ENCODE measurements at places on chromosomes 16 and 17.

- DNase-seq: no peak
These were observed at the start of gene NOTUM for GRCh38 chr17:81961087-81961511. NOTUM (minus strand) TSS chr17:81961187; CDS start chr17:81960909, 278 bp downstream.

DNA sequence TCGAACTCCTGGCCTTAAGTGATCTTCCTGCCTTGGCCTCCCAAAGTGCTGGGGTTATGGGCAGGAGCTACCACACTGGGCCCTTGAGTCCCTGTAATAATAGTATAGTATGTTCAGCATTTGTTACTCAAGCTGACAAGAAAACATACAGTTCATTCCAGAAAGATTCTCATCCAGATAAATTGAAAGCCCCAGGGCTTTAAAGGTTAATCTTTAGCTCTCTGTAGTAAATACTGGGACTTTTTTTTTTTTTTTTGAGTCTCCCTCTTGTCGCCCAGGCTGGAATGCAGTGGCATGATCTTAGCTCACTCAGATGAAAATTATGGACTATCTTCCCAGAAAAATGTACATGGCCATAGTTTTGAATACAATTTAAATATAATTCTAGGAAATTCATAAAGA lies 11.0 kb downstream of the BRCA1 start:
- no peak for DNase-seq

GRCh38 chr16:87108941-87109340 lies 208.3 kb downstream of the C16orf95 start:
- DNase-seq: no peak

- no peak for DNase-seq
These were observed 717.2 kb downstream of the WWOX start for GRCh38 chr16:78816499-78817195.

GRCh38 chr17:51700011-51700760 lies 439.8 kb downstream of the UTP18 start:
- no peak for DNase-seq

GRCh38 chr16:23279721-23280153 lies 22.4 kb upstream of the SCNN1B start:
- DNase-seq: no peak

DNA sequence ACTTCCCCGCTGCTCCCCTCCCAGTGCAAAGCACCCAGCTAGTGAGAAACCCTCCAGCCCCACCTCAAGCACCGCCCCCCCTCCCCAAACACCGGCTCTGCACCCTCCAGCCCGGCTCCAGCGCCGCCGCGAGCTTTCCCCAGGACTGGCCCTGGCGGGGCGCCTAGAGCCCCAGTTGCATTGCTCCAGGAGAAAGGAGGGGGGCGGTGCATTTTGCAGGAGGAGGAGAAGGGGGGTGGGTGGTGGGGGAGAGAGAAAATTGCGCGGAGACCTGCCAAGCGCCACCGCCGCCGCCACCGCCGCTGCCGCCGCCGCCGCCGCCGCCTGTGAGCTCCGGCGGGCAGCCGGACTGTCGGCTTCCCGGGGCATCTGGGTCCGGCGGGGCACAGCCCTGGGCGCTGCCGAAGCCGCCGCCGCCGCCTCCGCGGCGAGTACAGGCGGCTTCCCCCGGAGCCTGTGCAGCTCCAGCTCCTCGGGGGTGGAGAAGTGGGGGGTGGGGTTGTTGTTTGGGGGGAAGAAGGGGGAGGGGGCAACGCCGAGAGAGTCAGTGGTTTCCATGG lies 333 bp upstream of the NOG start:
- peak; percentile 30 for DNase-seq

GRCh38 chr17:76353004-76353598 lies 615 bp downstream of the PRPSAP1 start:
- DNase-seq: peak; percentile 53

- no peak for DNase-seq
These were observed 260.6 kb downstream of the ABCC12 start for GRCh38 chr16:47895146-47895545.

DNA sequence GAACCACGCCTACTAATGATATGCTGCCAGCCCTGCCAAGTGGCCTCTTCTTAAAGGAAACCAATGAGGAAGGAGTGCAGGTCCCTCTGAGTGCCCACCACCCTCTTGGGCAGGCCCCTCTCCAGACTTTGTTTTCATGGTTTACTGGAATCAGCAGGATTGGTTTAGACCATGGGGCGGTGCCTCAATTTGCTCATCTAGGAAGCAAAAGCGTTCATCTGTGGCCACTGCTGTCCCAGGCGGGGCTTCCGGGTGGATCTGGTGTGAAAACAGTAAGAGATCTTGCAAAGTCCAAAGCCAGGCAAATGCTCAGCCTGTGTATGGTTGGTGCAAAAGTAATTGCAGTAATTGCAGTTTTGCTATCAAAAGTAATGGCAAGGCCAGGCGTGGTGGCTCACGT lies 71.3 kb downstream of the AMFR start:
- DNase-seq: no peak

- no peak for DNase-seq
These were observed 30.5 kb downstream of the PTRH2 start for GRCh38 chr17:59676716-59677115.

GRCh38 chr17:55717898-55718735 lies 4.5 kb downstream of the TMEM100 start:
- no peak for DNase-seq

- no peak for DNase-seq
These were observed 10.0 kb downstream of the TIGD7 start for GRCh38 chr16:3295209-3295608.

DNA sequence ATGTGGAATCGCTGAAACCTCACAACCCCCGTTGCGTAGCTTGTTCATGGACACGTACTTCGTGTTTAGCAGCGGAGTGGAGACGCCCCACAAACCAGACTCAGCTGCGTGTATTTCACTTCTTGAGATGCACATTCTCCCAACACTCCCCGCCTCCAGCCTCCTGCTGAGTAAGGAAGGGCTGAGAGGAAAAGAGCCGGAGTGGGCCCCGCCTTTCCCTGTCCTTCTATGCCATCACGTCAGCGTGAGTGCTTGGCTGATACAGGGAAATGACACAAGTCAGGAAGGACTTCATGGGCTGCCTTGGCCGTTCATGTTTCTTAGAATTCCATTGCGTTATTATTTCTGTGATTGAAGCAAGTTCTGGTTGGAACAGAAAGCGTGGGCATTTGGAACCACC lies 68.6 kb upstream of the CBX4 start:
- no peak for DNase-seq

GRCh38 chr16:85519540-85520231 lies 93.4 kb upstream of the GSE1 start:
- no peak for DNase-seq

DNA sequence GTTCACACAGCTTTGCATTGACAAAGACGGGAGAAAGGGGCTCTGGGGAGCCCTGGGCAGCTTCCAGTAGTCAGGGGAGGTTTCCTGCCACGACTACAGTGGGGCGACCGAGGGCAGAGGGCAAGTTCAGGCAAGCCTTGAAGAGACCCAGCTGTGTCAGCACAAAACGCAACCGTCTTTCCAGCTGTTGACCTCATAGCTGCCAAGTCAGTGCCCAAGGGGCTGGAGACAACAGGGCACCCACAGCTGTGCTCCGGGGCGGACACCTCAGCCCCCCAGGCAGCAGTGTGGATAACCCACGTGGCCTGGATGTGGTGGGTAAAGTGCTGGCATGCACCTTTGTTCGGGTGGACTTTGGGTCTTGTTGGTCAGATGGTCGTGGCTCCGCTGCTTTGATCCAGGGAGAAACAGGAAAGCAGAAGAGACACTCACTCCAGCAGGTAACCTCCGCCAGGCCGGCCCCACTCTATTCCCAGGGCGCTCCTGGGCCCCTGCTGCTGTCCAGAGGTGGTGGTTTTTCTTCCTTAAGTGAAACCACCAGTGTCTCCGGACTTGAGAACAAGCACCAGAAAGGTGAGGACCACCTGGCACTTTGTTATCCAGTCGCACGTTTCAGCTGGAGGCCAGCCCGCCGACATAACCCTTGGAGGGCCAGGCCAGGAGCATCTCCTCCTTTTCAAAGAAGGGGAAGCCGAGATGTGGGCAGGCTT lies 17.6 kb upstream of the CBX2 start:
- no peak for DNase-seq

DNA sequence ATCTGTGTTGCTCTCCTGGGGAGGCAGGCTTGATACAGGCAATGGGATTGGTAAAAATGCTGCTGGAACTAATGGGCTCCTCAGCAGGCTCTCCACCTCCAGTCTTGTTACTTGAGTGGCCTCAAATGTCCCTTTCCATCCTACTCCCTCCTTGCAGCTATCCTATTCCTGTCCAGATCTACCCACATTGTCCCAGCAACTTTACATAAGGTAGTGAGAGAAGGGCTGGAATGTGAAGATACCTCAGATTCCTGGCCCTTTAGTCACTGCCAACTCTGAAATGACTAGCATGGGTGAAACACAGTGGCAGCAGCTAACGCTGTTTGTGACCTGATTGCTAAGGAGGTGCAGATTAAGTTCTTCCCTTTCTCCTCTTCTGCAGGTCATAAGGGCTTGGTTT lies 210.1 kb upstream of the HS3ST4 start:
- no peak for DNase-seq

DNA sequence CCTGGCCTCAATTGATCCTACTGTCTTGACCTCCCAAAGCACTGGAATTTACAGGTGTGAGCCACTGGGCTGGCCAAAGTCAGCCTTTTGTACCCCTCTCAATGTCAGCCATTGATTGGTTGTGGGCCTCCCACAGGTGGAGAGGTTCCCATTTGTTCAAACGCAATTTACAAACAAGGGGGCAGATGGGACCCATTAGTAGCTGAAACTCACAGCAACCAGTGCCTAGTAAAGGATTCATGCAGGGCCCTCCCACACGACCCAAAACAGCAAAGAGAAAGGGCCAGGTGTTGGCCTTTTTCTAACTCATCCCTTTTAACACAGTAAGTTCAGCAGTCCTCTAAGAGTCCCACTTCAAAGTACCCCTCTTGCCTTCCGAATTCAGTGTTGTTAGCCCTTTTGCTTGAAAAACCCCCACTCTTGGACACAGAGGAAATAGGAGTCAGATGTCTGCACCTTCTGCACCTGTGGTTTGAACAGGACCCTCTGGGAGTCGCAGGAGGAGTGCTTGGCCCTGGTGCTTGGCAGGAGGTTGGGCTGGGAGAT lies 89.2 kb downstream of the PITPNC1 start:
- DNase-seq: no peak

DNA sequence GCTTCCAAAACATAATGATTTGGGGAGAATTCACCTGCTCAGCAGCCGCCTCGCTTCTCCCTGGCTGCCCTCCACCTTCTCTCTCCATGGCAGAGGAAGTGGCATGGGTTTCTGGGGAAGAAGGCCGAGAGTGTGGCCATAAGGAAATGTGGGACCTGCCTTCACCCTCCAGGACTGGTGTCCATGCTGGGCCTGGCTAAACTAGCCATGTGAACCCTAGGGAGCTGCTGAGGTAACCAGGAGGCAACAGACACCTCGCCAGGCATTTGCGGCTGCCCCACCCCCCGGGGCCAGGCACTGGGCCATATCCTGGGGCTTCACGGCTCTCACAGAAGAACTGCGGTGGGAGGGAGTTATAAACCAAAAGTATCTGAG lies 9.9 kb upstream of the CMTM4 start:
- no peak for DNase-seq

GRCh38 chr17:75366432-75366831 lies 39.0 kb downstream of the GRB2 start:
- no peak for DNase-seq

DNA sequence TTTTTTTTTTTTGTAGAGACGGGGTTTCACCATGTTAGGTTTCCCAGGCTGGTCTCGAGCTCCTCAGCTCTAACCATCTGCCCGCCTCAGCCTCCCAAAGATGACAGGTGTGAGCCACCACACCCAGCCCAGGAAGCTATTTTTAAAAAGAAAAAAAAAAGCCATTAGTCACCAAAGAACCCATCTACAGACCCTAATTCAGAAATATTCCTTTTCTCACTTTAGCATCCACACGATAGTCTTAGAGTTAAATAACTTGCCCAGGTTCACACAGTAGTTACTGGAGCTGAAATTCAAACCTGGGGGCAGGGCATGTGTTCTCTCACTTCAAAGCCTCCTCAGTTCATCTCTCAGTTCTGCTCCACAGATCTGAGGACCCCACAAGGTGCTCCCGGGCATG lies 70.3 kb upstream of the NOL11 start:
- DNase-seq: no peak

DNA sequence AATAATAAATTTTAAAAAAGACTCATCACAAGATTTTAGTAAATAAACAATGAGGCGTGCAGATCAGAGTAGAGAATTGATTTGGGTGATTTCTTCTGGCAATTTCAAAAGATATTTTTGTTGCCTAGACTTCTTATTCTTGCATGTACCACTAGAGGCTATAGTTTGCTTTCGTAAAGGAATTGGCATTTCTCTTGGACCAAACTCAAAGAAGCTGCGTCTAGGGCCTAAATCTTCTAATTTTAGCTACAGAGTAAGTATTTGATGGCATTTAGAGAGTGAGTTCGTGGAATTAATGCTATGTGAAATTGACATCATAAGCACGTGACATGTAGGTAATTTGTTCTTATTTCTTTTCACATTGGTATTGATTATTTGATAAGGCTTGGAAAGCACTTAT lies 24.4 kb upstream of the ABCC11 start:
- no peak for DNase-seq
